Effector memory CD4-positive, alpha-beta T cell (primary cell): ENCODE measurements at places on chromosomes 6 and 20.

DNA sequence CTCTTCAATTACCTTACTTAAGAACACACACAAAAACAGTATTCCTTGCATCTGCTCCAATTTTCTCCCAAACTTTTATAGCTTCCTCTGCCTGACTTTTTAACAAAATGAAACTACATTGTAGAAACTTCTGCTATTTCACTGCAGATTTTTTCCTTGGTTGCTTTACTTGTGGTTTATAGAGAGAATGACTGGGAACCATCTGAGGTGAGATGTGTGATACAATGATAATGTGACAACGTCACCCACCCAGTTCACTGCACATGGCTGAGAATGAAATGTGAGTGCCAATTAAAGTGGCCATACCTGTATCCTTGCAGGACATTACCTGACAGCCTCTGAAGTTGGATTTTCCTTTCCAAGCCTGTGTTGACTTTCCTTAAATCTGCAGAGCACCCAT lies 258.4 kb downstream of the CD83 start:
- DNase-seq, result no peak

- DNase-seq, result no peak
These were observed 36.3 kb upstream of the SIRT5 start for GRCh38 chr6:13538084-13538483.

DNA sequence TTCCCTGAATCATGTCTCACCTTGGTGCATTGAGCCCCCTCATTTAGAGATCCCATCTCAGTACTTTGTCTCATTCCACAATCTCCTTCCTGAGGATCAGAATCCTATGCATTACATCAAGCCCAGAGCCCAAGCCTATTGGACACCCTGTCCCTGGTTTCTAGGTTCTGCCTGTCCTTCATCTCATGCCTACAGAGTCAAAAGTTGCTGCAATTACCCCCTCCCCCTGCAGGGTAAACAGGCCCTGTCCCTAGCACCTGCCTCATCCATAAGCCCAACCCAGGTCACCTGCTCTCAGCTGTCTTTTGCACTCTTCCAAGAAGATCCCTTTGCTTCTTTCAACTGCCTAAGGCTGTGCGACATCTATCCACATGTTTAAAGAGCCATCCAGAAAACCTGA lies 93.9 kb downstream of the SPTLC3 start:
- DNase-seq, result no peak

DNA sequence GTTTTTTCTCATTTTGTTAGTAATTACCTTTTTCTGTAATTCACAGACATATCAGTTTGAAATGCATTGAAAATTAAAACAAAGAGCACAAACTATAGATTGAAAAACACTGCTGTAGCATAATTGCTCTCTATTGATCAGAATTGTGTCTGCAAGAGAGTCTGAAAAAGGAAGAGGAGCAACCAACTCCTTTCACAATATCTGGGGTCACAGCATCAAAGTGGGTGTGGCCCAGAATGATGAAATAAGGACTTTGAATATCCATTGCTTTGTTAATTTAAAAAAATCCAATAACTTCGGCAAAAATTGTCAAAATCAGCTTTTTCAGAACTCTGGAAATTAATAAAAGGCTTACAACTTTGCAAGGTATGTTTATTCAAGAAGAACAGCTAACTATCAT lies 99.2 kb downstream of the MYLK4 start:
- DNase-seq, result no peak

DNA sequence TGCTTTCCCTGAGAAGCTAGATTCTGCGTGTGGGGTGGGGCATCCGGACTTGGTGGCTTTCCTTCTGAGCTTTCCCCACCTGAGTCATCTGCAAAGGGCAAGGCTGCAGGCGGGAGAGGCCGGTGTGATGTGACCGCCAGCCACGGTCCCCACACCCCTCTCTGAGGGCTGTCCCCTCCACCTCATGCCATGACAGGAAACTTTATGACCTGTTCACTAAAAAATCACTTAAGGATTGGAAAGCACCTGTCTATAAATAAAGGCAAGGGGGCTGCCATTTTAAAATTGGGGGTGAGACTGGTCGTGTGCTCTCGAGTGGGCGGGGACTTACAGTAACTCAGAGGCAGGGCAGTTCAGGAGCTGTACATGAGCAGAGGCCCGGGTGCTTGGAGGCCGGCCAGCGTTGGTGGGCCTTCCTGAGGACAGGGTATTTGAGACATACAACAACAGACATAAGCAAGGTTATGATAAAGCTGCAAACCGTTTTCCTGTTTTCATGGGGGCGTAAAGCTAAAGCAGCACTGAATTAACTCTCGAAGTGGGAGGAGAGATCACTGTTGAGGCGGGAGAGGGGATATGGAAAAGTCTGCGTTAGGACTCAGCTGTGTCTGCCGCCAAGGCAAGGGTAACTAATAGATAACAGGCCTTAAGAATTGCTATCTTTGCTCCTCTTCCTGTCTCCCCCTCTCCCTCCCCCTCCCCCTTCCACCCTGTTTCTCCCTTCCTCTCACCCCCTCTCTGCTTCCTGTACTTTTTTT lies 16.1 kb upstream of the SERPINB1 start:
- DNase-seq, result peak; percentile 81

- no peak for DNase-seq
These were observed 57.6 kb downstream of the GMDS start for GRCh38 chr6:2187826-2188225.
